ENCODE measurements at places on chromosomes 1 and 21. TPM values are rescaled to one million over a fixed set of nuclear protein-coding genes. Genes with fewer than 3 reads are reported as not detected.

GRCh38 chr1:203564024-203564423 is 62.6 kb upstream of the ATP2B4 start:
- DNase-seq, result no peak

DNA sequence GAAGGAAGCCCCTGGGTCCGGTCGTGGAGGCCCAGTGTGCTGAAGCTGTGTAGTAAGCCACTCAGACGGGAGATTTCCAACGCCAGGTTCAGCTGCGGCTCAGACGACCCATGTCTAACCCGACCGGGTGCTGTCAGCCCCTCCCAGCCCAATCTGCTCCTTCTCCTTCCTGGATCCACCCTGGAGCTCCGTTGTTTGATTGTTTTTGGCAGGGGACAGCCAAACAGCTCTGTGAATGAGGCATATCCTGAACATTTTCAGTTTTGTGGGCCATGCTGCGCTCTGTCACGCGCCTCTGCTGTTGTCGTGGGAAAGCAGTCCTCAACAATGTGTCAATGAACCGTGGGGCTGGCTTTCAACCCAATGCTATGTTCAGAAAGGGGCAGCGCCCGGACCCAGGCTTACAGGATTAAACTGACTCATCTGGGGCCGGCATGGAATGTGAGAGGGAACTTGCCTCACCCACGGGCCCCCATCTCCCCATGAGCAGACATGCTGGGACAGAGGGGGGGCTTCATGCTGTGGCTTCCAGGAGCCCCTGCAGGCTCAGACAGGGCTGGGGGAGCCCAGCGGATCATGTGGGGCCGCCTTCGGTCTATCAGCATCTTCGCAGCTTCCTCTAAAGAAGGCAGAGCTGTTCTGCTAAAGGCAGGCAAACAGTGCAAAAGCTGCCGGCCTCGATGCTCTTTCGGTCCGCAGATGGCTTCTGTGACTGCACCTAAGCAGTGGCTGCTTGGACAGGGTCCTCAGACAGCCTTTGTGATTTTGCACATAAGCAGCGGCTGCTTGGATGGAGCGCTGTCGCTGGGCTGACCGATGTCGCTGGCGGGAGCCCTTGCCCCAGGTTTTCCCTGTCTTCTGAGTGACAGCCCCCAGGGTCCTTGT is 101.7 kb downstream of the RIPK4 start:
- no peak for DNase-seq

TTLL10 gene
- 0.16 TPM for total RNA-seq

DNA sequence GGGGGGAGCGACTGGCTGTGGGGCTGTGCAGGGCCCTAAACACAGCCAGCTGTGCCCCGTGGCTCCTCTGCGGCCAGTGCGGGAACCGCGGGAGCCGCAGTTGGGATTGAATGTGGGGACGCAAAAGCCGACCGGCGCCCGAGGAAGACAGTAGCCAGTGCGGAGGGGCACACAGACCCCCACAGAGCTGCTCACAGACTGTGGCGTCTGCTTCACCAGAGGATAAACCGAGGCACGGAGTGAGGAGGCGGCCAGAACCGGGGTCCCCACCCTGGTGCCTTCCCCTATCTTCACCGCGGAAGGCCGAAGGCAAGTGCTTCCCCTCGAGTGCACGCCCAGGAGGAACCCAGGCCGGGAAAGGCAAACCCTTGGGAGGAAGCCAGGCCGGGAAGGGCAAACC is 8.7 kb upstream of the TMEM52 start:
- DNase-seq, result no peak

- no peak for DNase-seq
Observed at GRCh38 chr1:220887520-220888416, 8.5 kb downstream of the HLX start.

- DNase-seq, result no peak
Observed at GRCh38 chr1:236759252-236759859, 35.7 kb upstream of the MTR start.
